ENCODE measurements at places on chromosomes 7 and 10.

- DNase-seq, result no peak
Measured at GRCh38 chr7:23347033-23347681, 48.0 kb downstream of the MALSU1 start.

DNA sequence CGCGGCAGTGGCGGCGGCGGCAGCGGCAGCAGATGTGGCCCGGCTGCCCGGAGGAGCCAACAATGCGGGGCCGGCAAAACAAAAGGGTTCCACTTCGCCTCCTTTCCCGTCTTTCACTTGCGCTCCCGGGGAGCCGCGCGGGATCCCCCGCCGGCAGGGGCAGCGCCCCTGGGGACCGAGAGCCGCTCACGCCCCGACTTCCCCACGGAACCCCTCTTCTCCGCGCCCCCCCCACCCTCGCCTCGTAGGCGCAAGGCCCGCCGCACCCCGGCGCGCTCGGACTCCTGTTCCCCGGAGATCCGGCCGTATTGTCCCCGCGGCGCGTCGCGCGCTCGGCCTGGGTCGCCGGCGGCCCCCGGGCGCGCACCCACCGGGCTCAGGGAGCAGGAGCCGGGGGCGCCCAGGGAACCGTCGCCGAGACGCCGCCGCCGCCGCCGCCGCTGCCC, 854 bp downstream of the CTBP2 start:
- peak; percentile 21 for DNase-seq

GRCh38 chr7:14048889-14049288, 59.4 kb upstream of the ETV1 start:
- DNase-seq, result no peak

DNA sequence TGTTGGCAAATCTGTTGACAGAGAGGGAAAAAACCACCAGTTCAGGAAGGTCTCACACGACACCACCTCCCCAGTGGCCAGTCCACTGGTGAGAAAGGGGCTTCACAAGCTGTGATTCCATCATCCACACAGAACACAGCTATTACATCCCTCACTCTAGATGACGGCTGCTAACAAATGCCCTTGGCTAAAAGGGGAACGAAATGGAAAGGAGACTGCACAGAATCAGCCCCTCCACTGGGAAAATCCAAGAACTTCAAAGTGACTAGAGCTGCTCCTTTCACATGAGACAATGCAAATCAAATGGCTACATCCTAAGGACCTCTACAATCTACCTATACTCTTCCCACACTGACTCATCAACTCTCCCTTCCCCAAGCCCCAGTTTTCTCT, 5.6 kb downstream of the PARP12 start:
- no peak for DNase-seq

- DNase-seq, result no peak
Measured at GRCh38 chr10:123570898-123571515, 95.1 kb upstream of the GPR26 start.

DNA sequence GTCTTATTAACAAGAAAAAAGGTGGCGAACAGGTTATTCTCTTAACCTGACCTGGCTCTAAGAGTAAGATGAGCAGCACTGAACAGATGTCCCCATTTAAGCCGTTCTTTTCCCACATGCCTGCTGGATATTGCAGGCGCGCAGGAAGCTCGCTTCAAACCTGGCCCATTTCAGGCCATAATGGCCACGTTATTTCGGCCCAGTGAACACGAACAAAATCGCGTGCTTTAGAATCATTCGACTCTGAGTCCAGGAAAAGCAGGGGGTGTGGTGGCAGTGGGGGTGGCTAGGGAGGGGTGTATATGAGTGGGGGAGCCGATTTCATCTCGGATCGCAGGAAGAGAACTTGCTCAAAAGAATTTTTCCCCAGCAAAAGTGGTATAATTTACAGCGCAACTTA, 6.6 kb upstream of the SP8 start:
- DNase-seq, result no peak

GRCh38 chr7:38411404-38411803, 138.0 kb upstream of the TARP start:
- no peak for DNase-seq

GRCh38 chr10:59434463-59435321, 72.3 kb upstream of the FAM13C start:
- DNase-seq, result no peak

- no peak for DNase-seq
Measured at GRCh38 chr7:130401101-130401500, 20.8 kb downstream of the CPA1 start.

DNA sequence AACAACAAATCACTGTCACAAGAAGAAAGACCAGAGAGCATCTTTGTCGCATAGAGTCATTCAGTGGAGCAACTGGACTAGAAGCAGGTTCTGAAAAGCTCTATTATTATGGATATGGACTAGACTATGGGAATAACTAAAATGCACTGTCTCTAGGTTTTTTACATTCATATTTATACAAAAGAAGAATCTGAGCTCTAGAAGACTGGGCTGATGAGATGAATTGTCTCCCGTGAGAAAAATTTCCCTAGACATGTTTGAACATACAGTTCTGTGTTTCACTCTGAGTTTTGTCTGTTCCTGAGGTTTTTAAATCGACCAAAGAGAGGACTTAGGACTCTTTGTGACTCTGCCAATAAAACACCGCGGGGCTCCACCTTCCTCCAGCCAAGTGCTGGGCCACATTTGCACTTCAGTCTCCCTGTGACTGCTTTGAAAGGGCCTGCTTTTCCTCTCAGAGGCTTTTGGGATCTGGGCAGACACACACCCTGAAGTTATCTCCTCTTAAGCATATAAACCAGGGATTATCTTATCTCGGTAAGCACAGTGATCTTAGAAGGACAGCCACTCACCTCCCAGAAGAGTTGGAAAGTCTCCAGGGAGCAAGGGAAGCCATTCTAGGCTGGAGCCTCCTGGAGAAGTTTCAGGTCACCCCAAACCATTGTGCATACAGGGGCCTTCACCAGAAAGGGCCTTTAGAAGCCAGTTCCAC, 101.0 kb upstream of the JCAD start:
- no peak for DNase-seq

DNA sequence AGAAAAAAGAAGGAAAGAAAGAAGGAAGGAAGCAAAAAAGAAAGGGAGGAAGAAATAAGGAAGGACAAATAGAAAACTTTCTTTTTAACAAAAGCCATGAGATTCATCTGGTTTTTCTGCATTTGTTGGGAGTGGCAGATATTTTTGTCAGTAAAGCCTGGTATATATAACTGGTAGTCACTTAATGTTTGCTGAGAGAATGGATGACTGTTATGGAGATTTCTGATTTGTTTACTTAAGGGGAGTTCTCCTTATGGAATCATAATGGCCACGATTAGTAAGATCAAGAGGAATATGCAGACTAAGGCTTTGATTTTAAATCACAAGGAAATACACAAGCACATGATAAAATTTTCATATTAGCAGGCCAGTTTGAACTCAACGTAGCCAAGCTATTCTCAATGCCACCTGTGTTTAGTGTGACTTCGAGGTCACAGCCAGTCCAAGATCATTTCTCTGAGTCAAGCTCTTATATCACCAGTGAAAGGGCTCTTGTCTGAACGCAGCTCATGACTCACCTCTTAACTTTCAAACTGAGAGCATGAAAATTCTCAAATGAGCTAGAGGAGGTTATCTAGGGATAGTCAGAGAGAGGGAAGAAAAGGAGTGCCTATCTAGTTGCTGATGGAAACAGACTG, 445.1 kb upstream of the ZMIZ1 start:
- no peak for DNase-seq

DNA sequence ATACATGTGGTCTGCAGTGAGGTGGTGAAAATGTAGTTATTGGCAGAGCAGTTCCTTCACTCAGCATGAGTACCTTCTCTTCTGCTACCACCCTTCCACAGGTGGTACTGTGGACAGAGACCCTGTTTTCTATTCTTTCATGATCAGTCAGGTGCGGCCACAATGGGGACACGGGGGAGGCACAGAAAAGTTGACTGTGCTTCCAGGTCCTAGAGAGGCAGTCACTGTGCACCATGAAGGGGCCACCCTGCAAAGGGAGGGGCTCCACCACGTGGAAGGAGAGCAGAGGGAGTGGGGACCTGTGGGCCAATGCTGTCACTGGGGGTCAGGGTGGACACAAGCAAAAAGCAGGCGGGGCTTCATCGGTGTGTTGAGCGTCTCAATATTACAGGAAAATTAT, 3.6 kb upstream of the LANCL2 start:
- no peak for DNase-seq

DNA sequence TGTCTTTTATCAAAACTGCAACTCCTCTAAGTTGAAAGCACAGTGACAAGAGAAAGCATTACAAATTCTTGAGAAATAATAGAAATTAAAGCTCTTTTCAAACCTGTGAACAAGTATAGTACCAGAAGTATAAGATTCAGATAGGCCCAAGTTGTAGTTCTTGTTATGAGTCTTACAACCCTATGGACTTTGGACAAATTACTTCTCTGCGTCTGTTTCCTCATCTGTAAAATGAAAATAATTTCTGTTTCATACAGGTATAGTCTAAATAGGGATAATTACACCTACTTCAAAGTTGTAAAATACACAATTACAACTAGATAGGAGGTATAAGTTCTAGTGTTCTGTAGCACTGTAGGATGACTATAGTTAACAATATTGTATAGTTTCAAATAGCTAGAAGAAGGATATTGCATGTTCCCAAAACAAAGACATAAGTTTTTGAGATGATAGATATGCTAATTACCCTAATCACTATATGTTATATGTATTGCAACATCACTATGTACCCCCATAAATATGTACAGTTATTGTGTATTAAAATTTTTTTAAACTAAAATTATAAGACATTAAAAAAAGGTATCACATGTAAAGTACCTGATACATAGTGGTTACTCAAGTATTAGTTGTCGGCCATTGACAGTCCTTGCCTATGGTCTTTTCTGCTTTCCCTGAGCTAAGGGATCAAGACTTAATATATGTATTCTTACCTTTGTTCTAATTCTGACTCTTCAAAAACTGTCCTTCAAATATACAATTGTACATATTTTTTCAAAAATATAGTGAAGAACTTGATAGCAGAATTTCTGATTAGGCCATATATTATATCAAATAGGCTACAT, 1.8 kb upstream of the WASL start:
- no peak for DNase-seq

- no peak for DNase-seq
Measured at GRCh38 chr10:117552701-117553141, 10.2 kb downstream of the EMX2 start.

Data from hematopoietic multipotent progenitor cell treated with erythropoietin and hydrocortisone succinate and interleukin-3 and kit ligand, for 17 days (in vitro differentiated cells).